Hematopoietic multipotent progenitor cell (in vitro differentiated cells): ENCODE measurements at places on chromosomes 6 and 20.

GRCh38 chr20:44224637-44225036, 14.1 kb upstream of the OSER1 start:
- no peak for DNase-seq

- DNase-seq = no peak
Measured at GRCh38 chr6:130724089-130724488, 103.1 kb upstream of the SMLR1 start.

- DNase-seq = no peak
Measured at GRCh38 chr6:165766457-165766856, 103.4 kb upstream of the PDE10A start.

DNA sequence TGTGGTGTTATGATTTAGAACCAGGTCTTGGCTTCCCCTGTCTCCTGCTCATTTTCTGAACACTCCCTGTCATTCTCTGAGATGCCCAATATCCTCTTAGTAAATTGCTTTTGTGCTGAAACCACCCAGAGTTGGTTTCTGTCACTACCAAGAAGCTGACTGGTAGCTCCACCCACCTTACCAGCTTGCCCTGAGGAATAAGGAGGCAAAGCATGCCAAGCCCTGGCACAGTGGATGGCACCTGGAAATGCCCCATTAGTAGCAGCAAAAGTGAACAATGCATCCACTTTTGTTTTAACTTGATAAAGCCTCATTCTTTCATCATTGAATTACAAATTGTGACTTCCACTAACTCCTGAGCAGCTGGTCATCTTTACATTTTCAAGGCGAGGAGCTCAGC, 157.7 kb downstream of the CDC5L start:
- no peak for DNase-seq

GRCh38 chr20:25604611-25605010, 19.2 kb downstream of the NANP start:
- no peak for DNase-seq

GRCh38 chr6:47473791-47474346, 3.7 kb upstream of the CD2AP start:
- no peak for DNase-seq

DNA sequence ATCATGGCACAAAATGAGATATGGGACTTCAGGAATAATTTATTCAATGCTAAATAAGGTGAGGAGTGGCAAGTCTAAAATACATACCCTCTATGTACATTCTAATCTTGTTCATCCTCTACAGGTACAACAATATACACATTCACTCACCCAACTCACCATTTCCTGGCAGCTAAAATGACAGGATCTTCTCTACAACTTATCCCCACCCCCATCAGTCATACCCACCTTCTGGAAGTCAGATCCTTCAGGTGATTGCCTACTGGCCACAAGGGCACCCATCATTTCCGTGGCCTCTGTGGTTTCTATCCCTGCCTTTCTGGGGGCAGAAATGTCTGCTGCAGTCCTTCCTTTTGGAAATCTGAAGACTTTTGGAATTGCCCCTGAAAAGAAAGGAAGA, 22.8 kb upstream of the CRIP3 start:
- no peak for DNase-seq

DNA sequence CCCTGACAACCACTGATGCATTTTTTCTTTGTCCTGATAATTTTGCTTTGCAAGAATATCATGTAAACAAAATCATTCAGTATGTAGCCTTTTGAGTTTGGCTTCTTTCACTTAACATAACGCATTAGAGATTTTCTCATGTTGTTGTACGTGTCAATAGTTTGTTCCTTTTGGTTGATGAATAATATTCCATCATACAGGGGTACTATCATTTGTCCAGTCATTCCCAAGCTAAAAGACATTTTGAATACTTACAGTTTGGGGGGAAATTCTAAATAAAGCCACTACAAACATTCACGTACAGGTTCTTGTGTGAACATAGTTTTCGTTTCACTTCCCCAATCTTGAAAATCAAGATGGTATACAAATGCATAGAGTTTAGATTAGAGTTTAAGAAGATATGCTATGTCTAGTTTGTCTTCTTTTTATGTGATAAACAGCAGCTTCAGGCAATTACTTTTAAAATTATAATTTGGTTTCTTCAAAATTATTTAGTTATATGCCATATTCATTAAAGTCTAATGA, 5.2 kb downstream of the HAO1 start:
- DNase-seq = no peak

DNA sequence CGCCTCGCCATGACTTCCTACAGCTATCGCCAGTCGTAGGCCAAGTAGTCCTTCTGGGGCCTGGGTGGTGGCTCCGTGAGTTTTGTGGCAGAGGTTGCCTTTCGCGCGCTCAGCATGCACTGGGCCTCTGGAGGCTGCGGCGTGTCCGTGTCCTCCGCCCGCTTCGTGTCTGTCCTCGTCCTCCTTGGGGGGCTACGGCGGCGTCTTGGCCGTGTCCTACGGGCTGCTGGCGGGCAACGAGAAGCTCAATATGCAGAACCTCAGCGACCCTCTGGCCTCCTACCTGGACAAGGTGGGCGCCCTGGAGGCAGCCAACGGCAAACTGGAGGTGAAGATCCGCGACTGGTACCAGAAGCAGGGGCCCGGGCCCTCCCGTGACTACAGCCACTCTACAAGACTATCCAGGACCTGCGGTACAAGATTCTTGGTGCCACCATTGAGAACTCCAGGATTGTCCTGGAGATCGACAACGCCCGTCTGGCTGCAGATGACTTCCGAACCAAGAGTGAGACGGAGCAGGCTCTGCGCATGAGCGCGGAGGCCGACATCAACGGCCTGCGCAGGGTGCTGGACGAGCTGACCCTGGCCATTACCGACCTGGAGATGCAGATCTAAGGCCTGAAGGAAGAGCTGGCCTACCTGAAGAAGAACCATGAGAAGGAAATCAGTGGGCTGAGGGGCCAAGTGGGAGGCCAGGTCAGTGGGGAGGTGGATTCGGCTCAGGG, 296.3 kb downstream of the OGFRL1 start:
- no peak for DNase-seq

- DNase-seq = peak; percentile 41
Measured at GRCh38 chr6:30686009-30686907, at the start of gene PPP1R18. PPP1R18 (minus strand) TSS chr6:30686645; CDS start chr6:30686018, 627 bp downstream.

DNA sequence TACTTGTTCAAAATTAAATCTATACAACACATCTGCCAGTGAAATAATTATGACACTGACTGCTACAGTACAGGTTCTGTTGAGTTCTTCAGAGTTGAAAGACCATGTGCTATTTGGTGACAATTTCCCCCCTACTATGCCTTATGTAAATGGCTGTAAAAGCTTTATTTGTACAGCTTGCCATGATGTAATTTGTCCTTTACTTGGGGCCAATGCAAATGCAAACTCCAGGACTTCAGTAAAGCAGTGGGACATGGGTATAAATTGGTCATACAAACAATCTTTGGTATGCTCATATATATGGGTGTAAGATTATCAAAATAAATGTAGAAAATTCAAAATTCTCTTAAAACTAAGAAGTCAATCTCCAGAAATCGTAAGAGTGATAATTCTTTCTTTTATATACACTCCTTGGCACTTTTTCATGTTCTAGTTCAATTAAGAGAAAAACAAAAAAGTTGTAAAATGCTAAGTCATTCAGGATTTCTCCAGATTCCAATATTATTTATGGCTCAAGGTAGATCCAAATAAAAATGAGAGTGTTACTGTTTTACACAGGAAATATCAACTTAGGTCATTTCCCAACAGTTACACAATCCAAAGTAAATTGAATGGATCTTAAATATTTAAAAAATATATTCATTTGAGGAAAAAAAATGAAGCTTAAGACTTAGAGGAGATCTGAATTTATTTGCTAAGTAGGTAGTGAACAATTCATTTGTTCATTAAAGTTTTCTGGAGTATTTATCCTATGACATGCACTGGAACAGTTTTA, 1310.5 kb upstream of the CITED2 start:
- no peak for DNase-seq
